Heart right ventricle (tissue), 16 donors: ENCODE measurements at places on chromosomes 1 and 21. TPM values are rescaled to one million over a fixed set of nuclear protein-coding genes. Genes with fewer than 3 reads are reported as not detected.

HFM1 gene
- 3.1 TPM for total RNA-seq

SCMH1 gene
- total RNA-seq: 34.4 TPM

OR2T35 gene
- total RNA-seq: not detected

ANGPTL3 gene
- total RNA-seq: not detected

SMG7 gene
- 40.1 TPM for total RNA-seq

RAB3B gene
- not detected for total RNA-seq

LRRC39 gene
- total RNA-seq: 110 TPM

LEFTY1 gene
- 0.15 TPM for total RNA-seq

TMEM167B gene
- 34.1 TPM for total RNA-seq

TMEM61 gene
- total RNA-seq: not detected

GBP6 gene
- 0.14 TPM for total RNA-seq

TEKT2 gene
- total RNA-seq: not detected

LRRC53 gene
- total RNA-seq: not detected

OR2T2 gene
- total RNA-seq: not detected

KIFAP3 gene
- total RNA-seq: 47.7 TPM

GGPS1 gene
- total RNA-seq: 33.1 TPM

MAN1C1 gene
- 12.3 TPM for total RNA-seq

NGF gene
- 1.8 TPM for total RNA-seq

SPATA17 gene
- 0.57 TPM for total RNA-seq

AMY1C gene
- total RNA-seq: not detected

DNA sequence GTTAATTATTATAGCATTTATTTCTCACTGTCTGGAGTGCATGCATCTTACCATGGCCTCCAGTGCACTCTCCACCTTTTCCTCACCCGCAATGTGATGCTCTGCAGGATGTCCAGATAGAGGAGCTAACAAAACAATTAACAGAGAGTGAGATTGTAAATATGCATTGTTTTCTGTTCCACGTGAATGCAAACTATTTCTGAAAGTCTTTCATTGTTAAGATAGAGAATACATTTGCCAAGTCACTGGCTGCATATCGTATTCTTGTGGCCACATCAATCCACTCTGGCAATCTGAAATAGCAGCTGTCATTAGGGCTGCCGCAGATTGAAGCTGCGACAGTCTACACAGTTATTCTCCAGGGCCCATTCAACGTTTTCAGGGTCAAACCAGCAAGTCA, 143.8 kb downstream of the DUSP10 start:
- no peak for DNase-seq

- DNase-seq: no peak
Observed at GRCh38 chr1:29690156-29690555, 453.8 kb downstream of the PTPRU start.

DNA sequence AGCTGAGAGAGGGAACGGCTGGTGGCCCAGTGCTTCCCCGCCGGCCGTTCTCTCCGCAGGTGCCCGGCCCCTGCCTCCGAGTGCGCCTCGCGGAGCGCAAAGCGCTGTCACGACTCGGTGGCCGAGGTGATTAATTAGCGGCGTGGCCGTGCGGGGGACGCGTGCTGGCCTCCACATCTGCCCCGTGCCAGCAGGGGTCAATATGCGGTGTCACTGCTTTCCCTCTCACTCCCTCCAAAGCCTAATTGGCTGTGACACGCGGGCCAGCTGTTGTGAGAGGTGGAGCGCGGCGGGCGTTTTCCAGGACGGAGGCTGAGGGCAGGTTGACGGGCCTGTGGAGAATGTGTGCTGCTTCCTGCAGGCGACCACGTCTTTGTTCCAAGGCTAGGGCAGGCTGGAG, 239.0 kb downstream of the LMX1A start:
- DNase-seq: no peak

GRCh38 chr21:28235169-28235895, 757.3 kb downstream of the LTN1 start:
- no peak for DNase-seq

DNA sequence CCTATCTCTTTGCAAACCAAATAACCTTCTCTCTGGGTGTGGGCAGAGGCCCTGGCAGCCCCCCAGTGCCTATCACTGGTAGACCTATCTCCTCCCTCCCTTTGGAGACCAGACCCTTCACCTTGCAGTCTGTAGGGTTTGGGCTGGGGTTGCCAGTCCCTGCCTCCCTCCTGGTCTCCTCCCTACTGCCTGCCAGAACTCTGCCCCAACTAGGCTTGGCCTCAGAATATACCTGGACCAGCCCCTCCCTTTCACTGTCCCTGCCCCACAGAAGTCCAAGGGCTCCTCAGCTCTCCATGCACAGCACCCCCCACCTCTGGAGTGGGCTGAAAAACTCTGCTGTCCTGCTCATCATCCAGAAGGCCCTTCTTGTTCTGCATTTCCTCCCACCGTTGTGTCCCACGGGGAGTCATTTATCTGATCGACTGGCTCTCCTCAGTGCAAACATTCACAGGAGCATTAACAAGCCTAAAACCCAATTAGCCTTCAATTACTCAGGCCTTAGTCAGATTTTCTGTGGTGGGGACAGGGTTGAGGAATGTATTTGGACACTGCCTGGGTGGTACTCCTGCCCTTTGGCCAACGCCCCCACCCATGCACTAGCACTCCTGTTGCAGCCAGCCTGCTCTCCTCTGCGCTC, 27.7 kb upstream of the DMBX1 start:
- DNase-seq: no peak

GRCh38 chr1:2236695-2237677, 8.9 kb downstream of the SKI start:
- DNase-seq: no peak

- no peak for DNase-seq
Observed at GRCh38 chr1:174812016-174812415, 187.7 kb upstream of the CACYBP start.

DNA sequence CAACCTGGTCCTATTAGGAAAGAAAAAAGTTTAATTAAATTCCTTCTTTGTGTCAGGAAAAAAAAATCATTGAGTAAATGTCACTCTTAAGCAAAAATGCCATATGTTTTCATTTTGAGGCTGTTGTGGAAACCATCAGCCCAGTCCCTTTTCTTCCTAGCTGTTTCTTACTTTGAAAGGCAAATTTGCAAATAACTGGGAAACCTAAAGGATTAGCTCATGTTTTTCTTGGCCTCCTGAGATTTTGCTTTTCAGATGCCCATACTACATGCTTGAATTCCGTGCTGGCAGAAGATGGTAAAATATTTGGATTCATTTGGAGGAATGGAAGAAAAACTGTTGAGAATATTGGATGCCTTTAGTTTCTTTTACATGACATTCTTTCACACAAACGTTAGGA, 182.1 kb upstream of the ADAMTS5 start:
- no peak for DNase-seq

- DNase-seq: no peak
Observed at GRCh38 chr1:165856021-165856420, 28.6 kb downstream of the UCK2 start.

DNA sequence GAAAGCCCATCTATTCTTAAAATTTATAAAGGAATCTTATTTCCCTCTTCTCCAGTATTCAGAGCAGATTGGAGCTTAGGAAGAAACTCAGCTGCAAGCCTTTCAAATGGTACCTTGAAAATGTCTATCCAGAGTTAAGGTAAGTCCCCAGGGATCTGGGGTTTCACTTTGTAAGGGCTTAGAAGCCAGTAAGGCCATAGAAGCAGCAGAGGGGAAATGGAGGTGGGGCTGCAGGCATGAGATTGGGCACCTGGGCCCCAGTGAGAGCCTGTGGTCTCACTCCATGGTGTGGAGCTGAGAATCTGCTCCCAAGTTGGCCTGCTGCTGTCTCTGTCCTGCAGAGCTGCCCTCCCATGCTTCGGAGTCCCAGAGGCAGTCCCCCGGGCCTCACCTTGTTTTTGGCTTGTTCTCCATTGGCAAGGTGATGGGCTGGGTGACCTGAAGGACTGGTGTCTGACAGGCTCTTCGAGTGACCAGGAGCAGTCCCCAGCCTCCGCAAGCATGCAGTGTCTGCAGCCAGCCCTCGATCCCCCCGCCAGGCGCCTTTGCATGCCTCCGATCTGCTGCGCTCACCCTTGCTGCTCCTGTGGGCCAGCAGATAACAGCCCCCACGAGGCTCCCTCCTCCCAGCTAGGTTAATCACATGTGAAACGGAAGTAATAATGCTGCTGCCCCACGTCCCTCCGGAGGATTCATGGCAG, 163.1 kb downstream of the PGBD5 start:
- no peak for DNase-seq

GRCh38 chr1:208230668-208231529, 13.3 kb downstream of the PLXNA2 start:
- no peak for DNase-seq

DNA sequence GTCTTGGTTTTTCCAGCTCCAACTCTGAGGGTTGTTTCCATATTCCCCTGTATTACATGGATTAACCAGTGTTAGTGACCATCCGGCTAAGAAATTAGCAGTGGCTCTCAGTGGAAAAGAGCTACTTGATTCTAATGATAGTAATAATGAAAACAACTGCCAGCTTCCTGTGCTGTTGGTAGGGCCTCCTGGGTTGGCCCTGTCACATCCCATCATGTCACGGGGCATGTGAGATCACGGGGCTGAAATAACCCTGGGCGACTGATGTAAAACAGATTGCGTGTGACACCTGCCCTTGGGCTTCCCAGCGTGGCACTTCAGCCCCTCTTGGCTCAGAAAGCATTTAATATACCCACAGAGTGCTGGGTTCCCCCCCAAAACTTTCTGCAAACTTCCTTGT, 149.0 kb downstream of the ROR1 start:
- peak; percentile 27 for DNase-seq

DNA sequence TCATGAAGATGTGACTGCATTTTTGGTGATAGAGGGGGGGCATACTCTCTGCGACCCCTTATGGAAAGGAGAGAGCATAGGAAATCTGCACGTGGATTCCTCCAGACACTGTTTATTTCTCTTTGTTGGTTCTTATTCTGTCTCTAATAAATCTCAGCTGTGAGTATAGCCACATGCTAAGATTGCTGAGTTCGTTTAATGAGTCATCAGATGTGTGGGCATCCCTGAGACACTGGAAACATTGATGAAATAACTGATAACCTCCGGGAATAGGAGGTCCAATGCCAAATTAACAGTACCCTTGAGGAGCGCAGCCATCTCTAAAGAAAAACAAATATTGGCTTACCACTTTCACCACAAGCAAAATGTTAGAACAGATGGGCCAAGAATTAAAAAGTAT, 880.2 kb upstream of the NEGR1 start:
- no peak for DNase-seq

GRCh38 chr1:244246334-244246733, 195.3 kb downstream of the ZBTB18 start:
- DNase-seq: no peak

GRCh38 chr1:246768403-246769020, 44.3 kb downstream of the SCCPDH start:
- DNase-seq: no peak

DNA sequence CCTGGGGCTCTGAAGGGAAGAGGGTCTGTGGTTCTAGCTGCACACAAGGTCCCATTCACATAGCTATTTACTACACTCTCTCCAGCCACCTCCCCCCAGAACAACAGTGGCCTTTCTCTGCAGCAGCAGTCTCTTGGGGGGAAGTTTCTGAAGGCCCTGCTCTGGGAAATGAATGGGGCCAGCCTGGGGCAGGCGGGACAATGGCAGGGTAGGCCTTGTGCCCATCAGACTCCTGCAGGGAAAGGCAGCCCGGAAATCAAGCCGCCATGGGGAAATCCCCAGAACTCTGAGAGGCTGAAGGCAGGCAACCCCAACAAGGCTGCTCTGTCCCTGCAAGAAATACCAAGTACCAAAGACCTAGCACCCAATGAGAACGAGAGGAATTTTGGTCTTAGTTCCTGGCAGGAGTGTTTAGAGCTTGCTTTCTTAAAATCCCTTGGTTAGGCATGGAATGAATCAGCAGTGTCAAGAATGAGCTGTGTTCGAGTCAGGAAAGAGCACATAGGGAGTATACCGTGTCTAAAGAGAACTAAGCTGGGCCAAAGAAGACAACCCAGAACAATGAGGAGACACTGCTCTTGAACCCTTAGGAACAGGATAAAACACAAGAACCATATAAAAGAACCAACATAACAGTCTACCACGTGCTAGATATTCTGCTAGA, 11.3 kb downstream of the ARHGEF11 start:
- DNase-seq: no peak

- DNase-seq: no peak
Observed at GRCh38 chr1:64019818-64020217, 183.6 kb upstream of the UBE2U start.

DNA sequence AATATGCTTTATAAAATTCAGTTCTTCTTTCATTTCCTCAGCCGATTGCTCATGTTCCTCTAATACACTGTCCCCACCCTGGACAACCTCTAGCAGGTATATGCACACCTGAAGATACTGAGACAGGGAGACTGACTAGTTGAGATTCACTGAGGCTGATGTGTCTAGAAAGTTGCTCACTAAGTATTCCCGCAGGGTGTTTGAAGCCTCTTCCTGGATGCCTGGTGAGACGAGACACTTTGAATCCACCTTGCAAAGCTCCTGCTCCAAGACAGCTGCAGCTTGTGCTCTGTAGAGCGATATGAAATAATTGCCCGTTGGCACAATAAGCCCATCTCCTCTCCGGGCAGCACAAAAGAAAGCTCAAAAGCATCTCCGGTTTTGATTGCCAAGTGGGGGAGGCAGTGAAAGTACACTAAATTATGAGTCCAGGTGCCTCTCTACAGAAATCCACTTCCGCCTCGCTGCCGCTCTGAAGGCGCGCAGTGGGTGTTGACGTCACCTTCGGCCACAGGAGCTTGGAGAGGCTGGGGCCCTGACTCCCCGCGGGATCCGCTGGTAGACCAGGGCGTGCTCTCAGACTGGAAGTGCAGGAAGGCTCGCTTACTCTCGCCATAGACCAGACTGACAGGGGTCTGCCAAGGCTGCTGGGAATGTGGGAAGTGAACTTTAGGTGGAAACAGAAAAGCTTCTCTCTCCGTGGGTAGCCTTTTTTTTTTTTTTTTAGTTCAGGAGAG, 46.3 kb downstream of the GPA33 start:
- peak; percentile 52 for DNase-seq

DNA sequence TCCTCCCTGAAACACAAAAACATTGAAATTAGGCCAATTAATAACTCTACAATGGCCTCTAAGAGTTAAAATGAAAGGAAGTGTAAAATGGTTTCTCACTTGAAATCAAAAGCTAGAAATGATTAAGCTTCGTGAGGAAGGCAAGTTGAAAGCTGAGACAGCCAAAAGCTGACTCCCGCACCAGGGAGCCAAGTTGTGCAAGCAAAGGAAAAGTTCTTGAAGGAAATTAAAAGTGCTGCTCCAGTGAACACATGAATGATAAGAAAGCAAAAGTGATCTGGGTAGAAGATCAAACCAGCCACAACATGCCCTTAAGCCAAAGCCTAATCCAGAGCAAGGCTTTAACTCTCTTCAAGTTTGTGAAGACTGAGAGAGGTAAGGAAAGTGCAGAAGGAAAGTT, 22.8 kb downstream of the CYYR1 start:
- no peak for DNase-seq

DNA sequence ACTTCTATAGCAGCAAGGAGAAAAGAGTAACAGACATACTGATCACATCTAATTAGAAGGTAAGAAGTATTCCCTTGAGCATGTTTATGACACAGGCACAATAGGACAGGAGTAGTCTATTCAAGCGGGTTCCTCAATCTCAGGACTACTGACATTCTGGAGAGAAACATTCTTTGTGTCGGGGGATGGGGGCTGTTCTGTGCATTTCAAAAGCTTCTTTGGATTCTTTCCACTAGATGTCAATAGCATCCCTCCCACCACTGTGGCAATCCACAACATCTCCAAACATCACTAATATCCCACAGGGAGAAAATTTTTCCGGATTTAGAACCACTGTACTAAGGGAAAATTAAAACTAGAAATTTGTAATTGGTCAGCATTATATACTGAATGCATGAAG, 56.9 kb downstream of the ADAMTS5 start:
- peak; percentile 7 for DNase-seq

- DNase-seq: no peak
Observed at GRCh38 chr1:234539666-234540403, 60.9 kb upstream of the TARBP1 start.

GRCh38 chr1:154752273-154753030, 117.6 kb downstream of the KCNN3 start:
- DNase-seq: no peak
